ENCODE measurements at places on chromosomes 5 and 9.

DNA sequence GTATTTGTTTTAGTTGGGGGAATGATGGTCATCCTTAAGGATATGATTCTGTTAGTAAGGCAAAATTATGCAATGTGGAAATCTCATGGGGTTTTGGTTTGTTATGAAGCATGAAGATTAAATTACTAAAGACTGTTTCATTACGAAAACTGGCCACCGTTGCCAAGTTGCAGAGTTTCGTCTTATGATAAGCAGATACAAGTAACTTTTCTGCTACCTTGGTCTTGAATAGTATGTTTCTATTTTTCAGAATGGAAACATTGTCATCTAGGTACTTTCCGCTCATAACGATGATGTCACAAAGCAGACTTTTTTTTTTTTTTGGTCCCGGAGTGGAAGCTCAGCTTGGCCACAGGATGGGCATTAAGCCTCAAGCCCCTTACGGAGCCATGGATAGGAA lies 4.2 kb downstream of the CCNI2 start:
- DNase-seq: peak; percentile 48

DNA sequence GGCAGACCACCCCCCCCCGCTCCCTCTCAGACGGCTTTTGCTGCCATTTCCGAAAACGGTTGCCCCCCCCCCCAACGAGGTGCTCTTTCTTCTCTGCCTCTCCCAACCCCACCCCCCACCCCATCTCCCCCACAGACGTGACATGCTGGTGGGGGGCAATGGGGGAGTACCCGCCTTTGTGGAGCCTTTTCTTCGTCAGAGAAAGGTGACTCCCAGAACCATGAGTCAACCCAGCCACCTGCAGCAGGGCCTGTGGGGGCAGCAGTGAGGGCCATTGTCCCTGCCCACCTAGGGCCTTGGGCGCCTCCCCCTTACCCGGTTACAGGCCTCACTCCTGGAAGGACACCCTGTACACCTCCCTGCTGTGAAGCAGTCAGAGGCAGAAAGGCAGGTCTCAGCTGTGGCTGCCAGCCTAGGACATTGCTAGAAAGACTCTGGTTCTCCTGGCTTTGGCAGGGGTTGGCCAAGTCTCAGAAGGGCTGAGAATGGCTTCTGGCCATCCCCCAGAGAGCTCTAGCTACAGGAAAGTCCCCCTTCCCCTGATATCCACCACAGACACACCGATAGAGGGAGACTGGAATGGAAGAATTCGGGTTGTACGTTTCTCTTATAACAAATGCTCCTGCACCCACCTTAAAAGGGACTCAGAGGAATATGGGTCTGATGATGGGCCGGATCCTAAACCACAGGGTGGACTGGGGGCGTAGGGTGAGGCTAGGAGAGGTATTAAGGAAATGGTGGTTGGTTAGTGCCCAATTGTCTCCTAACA lies 2.2 kb downstream of the DNAJB5 start:
- no peak for DNase-seq

DNA sequence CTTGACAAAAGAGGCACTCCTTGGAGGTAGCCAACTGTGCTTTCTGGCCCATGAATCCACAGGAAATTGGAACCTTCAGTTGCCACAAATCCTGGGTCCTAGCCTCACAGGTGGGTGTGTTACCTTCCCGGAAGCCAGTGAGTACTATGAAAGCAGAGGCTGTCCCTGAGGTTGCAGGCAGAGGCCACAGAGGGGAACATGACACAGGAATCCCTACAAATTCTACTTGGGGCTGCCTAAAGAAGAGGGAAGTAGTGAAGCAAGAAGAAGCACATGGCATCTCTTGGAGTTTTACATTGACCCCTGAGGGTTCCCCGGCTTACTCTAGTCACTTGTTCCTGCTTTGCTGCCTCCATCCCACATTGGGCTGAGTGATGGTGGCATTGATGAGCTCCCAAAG lies 2.6 kb downstream of the SLC22A5 start:
- no peak for DNase-seq

GRCh38 chr9:93567271-93567959 lies 9.0 kb upstream of the PHF2 start:
- DNase-seq: no peak

- DNase-seq: no peak
Observed at GRCh38 chr5:78905084-78905938, 79.8 kb downstream of the ARSB start.

DNA sequence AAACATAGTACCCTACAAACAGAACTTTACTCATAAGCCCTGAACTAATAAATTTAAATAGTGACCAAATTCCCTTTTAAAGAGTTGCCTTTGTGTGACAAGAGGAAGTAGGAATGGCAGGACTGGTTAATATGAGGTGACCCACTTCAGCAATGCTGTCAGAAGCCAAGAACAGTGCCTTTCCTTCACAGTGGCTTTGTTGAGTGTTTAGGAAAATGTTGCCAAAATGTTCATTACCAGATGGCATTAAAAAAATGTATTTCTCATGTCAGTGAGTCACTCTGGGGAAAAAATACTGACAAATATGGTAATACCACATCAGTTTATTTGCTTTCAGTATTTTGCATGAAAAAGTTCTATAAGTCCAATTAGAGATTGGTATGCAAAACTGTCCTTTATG lies 103.3 kb downstream of the DIRAS2 start:
- no peak for DNase-seq

GRCh38 chr5:105931881-105932421 lies 1738.8 kb downstream of the EFNA5 start:
- no peak for DNase-seq
